Kasumi-1 (cell line): ENCODE measurements at places on chromosomes 4 and X.
A peak's percentile ranks its signal among the peaks of the same experiment; 100 is the strongest.

DNA sequence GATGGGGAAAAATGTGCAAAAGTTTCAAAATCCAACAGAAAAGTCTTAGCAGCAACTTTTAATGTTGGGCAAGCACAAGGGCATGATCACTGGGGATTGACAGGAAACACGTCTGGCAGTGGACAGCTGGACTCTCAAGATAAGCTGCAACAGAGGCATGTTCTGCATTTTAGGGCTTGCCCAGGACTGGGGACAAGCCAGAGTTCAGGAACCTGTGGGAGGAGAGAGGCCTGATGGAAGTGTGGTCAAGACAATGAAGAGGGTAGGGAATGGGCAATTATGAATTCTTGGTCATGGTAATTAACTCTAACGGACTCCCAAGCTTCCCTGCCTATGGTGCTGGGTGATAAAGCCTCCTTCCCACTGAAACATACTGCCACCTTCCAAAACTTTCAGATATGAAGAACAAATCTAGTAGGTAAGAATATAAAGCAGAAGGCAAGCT is 48.4 kb downstream of the ANXA3 start:
- no peak for DNase-seq

DNA sequence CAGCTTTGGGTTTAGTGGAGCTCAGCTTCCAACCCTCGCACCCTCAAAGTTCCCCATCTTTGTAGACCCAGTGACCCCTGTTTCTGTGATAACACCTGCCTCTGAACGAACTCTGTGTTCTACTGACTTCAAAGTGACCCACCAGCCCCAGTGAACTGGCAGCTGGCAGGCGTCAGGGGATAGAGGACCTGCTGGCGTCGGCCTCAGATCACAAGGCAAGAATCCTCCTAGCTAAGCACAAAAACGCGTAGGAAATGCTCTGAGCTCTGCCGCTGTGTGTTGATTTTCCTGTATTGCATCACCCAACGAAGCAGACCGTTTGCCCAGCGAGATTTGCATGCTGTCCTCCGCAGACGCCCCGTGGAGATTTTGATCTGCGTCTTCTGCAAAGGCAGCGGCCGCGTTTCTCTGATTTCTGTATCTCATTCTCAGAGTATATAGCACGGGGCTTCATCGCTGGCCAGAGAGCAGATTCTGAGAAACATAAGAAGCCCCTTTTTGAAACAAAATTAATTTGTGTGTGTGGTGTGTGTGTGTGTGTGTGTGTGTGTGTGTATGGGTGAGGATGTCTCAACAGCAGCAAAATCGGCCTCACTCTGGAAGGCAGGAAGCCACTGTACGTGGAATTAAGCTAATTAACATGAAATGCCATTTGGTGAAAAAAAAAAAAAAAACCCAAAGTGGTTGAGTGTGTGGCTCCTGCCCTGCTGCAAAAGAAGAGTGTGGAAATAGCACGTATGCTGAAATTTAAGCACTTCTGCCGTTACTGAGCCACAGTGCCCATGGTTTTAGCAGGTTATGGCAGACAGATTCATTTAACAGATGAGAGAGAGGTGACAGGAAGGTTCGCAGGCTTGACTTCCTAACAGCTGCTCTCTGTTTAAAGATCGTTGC is 29.2 kb upstream of the ASMTL start:
- DNase-seq: no peak

DNA sequence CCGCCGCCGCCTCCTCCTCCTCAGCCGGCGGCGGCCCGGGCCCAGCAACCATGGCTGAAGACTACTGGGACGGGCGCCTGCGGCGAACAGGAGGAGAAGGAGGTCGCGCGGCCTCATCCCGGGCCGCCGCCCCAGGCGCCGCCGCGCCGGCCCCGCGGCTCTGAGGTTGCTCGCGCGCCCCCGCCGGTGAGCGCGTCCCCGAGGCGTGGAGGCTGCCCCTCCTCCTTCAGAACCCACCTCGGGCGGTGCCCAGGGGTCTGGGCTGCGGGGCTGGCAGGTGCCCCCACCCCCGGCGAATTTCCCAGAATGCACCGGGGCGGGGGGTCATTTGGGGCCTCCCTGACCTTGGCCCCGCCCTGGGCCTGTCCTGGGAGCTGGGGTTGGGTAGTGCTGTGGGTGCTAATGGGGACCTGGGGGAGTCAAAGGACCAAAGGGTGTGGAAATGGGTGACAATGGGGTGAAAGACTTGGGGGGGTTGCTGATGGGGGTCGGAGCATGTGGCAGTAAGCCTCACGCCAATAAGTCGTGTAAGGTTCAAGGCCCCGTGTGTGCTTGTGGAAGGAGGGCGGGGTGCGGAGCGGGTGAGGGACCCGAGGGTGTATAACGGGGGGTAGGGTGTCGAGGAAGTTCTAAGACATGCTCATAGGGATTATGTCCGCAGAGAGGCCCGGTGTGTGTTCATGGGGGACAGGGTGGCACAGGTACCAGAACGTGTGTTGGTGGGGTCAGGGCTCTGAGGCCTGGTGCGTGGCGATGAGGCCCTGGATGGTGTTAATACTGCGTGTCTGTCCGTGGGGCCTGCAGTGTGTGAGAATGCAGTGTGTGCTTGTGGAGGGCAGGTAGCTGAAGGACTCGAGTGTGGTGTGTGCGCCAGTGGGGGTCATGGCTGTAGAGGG is 687 bp downstream of the CDK16 start:
- no peak for DNase-seq

GRCh38 chrX:134753718-134754008 is 95.4 kb upstream of the PLAC1 start:
- no peak for DNase-seq

GRCh38 chr4:38672074-38672396 is 8.0 kb downstream of the KLF3 start:
- DNase-seq: no peak

DNA sequence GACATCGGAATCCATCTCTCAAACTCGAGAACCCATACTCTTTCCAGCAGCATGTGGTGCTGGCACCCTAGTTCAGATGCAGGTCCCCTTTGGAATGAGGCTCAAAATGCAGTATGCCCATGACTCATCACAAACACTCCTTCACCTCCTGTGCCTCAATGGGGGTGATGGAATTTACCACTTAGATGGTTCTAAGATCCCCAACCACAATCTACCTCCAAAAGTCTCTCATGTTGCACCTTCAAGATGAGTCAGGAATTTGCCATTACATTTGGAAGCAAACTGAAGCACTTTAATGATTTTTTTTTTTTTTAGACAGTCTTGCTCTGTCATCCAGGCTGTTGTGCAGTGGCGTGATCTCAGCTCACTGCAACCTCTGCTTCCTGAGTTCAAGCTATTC is 8.5 kb upstream of the MID1 start:
- DNase-seq: no peak

DNA sequence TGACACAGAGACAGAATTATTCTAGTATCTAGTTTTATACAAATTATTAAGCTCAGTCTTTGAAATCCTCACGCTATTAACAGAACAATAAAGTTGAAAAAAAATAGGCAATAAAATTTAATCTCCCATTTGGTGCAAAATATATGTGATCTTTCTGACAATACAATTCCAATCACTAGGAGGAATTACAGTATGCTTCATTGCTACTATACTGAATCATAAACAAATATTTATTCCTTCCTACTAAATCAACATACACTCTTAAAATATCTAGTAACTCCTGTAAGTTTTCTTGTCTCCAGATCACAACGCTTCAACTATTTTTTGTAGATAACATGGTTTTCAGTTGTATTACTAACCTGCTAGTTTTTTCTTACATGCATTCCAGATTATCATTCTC is 45.7 kb downstream of the KLHL8 start:
- no peak for DNase-seq

DNA sequence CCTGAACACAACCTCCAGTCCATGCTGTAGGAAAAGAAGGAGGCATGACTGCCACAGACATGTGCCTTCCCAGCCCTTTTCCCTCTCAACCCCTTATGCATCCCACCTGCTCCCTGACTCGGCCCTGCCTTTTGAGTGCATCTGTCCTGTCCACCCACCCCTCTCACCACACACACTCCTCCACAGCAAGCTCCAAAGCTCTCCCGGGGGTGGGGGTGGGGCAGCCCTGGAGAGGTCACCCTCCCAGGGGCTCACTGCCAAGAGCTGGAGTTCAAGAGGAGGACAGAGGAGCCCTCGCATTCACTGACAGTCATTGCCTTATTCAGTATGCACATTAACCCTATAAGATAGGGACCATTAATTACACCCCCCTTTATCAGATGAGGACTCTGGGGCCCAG is 46.6 kb upstream of the MAMLD1 start:
- DNase-seq: no peak

DNA sequence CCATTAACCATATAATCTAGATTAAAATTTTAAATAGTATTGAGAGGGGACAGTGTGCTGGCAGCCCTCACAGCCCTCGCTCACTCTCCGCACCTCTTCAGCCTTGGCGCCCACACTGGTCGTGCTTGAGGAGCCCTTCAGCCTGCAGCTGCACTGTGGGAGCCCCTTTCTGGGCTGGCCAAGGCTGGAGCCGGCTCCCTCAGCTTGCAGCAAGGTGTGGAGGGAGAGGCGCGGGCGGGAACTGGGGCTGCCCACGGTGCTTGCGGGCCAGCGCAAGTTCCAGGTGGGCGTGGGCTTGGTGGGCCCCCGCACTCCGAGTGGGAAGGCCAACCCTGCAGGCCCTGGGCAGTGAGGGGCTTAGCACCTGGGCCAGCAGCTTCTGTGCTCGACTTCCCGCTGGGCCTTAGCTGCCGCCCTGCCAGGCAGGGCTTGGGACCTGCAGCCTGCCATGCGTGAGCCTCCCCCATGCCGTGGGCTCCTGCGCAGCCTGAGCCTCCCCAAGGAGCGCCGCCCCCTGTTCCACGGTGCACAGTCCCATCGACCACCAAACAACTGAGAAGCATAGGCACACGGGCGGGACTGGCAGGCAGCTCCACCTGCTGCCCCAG is 32.8 kb upstream of the CFAP299 start:
- no peak for DNase-seq

DNA sequence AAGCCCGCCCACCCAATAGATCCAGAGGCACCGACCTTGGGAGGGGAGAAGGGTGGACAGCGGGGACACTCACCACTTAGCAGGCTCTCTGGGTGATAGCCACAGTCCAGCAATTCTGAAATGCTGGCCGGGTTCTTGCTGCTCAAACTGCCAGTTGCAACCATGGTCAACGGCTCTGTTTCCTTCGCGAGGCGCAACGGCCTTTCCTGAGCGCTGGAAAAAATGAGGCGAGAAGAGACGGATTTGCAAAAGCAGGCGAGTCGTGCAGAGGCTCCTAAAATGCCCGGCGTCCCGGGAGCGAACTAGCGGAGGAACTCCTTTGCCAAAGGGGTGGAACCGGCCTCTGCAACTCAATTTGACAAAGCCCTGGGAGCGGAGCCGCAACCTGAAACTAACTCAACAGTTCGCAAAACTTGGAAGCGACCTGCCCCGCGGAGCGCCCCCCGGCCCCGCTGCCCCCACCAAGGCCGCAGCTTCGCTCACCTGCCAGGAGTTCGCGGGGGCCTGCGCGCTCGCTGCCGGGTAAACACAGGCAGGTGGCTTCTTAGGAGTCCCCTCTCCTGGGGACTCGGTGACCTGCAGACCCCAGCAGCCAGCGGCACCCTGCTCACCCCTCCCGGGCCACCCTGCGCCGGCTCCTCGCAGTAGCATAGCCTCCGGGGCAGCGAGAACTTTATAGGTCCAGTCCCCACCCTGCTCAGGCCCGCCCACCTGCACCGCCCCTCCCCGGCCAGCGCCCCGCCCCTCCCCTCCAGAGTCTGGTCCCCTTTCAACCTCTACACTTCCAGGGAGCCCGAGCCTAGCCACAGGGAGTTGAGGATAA is at the start of gene DDIT4L:
TSS of gene DDIT4L (minus strand) at position 649 of the 823 bp plus-strand sequence. CDS start at position 164, 485 bp downstream.
- peak; percentile 28 for DNase-seq

DNA sequence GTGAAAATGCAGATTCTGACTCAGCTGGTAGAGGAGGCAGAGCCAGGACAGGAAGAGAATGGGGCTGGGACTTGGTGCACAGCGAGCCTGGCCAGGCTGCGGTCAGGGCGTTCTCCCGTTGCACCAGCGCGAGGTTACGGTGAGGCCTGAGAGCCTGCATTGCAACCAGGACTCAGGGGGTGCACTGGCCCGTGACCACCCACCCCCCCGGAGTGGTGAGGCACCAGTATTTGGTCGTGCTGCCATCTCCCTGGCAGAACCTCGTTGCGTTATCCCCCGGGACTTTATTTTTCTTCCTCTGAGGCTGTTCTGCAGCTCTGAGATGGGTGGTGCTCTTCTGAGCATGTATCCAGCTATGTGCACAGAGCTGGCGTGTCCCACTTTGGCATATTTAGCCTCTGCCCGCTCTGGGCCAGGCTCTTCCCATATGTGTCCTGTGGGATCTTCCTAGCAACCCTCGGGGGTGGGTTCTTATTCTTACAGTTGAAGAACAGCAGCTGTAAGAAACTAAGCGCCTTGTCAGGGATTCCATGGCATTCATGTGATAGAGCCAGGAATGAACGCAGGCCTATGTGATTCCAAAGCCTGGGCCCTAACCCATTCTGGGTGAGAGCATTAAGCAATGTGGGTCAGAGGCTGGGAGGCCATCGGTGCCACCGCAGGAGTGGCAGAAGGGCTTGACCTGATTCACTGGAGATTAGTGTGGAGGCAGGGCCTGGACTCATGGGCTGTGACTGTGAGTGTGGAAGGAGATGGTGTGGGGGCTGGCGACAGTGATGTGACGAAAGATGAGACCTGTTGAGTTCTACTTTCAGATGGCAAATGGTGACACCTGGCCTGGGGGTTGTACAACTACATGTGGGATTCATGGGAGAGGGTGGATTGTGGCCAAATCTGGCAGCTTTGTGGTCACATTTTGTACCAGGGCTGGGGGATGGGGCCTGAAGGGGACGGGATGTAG is 3.1 kb downstream of the TADA2B start:
- DNase-seq: no peak

DNA sequence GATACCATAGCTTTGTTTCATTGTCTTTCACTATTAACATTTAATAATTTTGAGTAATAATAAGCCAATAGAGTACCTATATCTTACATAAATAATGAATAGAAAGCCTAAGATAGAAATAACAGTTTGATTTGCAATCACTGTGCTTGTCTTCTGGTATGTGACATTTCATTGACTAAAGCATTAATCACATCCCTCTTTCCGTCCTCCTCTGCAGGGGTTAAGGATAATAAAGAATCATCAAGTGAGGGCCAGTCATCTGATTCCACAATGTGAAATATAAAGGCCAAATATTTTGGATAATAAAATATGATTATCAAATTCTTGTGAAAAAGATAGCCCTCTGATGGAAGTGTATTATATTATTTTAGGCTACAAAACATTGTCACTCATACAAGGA is 2073.4 kb downstream of the ARAP2 start:
- DNase-seq: no peak

- no peak for DNase-seq
Observed at GRCh38 chr4:17152941-17153540, 254.6 kb upstream of the LDB2 start.

DNA sequence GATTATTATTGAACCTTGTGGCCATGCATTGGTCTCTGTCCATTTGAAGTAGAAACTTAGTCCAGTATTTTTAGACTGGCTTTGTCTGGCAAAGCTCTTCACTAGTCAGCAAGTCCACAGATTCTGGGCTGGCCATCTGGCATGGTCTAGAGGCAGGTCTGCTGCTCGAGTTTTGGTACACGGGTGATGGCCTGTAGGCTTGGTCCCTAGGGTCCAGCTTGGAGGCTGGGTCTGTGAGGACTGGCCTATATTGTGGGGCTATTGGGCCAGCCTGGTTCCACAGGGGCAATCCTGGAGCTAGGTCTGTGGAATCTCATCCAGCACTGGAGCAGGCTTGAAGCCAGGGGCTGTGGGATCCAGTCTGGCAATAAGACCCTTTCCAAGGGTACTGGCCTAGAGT is 607.6 kb upstream of the KLHL4 start:
- DNase-seq: no peak
